ENCODE measurements at places on chromosomes 1 and 21.

GRCh38 chr1:99950486-99950885, 19.3 kb upstream of the SLC35A3 start:
- DNase-seq, result no peak

DNA sequence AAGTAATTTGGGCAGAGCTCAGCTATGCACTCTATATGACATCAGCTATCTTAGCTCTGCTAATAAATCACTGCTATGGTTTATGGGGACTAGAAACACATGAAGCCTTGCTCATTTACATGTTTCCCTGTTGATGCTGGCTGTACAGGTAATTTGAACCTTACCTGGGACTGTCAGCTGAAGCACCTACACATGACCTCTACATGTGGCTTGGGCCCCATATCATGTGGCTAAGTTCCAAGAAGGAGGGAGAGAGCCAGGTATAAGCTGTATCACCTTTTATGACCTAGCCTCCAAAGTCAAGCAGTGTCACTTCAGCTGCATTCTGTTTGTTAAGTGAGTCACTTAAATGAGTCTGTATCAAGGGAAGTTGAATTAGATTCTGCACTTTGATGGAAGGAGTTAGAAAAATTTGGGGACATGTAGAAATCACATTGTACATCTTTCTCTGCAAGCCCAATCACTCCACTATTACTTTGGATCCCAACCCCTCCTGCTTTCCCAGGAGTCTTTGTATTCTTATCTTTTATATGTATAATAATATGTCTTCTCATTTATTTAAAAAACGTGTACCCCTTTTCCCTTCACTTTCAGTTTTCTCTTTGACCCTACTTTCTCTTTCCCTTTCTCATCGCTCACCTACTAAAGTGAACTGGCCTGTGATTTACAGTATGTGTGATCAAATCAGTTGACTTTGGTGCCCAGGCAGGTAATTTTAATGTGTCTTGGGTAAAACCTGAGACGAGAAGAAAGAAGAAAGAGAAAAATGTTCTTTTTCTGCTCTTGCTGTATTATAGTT, 53.4 kb upstream of the PRKACB start:
- no peak for DNase-seq

- no peak for DNase-seq
Measured at GRCh38 chr1:53560581-53561502, 101.6 kb downstream of the DMRTB1 start.

DNA sequence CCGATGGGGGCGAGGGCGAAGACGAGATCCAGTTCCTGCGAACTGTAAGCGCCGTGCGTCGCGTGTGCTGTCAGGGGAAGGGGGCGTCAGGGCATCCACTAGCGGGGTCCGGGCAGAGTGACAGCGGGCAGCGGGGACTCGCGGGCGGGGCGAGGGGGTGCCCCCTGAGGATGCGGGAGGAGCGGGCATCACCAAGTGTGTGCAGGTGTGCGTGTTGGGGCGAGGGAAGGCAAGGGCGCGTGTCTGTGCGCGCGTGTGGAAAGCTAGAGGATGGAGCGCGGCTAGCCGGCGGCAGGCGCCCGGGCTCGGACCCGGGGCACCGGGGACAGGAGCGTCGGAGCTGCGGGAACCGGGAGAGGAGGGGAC, 525 bp downstream of the RYR2 start:
- no peak for DNase-seq

DNA sequence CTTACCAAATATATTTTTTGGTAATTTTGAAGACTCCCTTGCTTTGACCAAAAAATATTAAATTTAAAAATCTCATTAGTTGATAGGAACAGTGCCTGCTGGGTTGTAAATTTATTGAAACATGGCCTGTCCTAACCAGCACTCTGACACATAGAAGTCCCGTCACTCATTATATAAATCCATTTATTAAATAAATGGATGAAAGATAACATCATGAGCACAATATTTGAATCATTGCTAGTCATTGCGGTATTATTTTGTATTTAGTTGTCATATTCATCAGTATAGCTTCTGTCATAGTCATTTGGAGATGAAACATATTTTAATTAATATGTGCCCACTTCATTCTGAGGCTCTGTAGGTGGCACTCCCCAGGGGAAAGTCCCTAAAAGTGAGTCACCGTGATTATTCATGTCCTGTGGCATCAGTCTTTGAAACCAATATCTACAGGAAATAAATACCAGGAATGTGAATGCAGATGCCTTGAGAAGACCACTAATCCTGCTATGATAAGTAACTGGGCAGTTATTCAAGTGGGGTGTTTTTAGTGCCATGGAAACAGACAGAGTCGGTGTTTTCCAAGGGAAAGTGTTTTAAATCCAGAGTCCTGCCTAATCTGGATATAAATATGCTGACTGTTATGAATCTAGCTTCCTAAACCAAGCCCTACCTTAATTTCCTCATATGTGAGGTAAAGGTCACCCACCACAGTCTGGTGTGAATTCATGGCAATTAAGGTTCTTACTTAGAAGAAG, 302.0 kb downstream of the DUSP10 start:
- DNase-seq, result no peak

DNA sequence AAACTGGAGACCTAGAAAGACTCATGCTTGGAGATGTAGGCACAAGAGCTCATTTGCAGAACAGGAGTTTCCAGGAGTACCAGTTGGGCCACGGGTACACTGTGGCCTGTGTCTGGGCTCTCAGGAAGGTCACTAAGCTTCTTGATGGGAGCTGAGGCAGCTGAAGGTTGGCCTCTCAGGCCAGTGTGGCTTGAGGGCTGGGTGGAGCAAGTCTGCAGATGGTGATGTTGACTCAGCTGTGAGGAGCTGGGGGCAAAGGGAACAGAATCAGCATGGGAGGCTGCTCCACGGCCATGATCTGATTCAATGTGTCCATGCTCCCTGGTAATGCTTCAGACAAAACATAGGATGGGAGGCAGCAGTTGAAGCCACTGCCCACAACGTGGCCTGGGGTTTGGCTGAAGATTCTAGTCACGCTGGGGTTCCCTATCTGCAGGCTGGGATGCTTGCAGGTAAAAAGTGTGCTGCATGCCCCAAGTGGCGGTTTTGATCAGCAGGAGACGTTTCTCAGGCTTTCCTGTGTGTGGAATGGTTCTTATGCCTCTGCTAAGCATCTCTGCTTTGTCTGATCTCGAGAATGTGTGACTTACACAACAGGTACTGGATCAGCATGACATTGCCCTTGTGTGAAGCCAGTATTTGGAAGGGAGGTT, 15.4 kb upstream of the TENT5C start:
- DNase-seq, result no peak

- DNase-seq, result no peak
Measured at GRCh38 chr1:86153836-86154235, 2.7 kb downstream of the COL24A1 start.

- DNase-seq, result no peak
Measured at GRCh38 chr1:80893115-80893514, 907.6 kb upstream of the ADGRL2 start.

GRCh38 chr21:28483301-28484035, 509.2 kb downstream of the LTN1 start:
- no peak for DNase-seq

DNA sequence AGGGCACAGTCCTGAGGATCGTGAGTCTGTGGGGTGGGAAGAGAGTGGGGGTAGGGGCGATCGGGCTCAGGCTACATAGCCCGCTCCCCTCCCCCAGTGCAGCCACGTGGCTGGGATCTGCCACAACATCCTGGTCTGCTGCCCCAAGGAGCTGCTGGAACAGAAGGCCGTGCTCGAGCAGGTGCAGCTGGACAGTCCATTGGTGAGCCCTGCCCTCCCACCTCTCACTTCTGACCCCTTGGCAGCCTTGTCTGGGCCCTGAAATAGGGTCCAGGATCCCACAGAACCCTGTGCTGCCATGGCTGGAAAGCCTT, 5.0 kb downstream of the CNKSR1 start:
- no peak for DNase-seq

DNA sequence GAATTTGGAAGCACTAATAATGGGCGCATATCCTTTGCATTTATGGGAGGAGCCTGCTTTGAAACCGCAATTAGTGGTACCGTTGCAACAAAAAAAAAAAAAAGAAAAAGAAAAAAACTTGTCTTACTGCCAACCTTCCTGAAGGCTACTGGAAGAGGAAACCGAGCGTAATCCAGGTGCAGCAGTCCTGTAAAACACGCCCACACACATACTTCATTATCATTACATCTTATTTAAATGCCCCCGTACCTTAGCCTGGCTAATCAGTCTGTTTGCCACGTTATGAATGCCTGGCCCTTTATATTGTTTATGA, 686 bp upstream of the ZNF281 start:
- DNase-seq, result peak; percentile 66

GRCh38 chr1:51878308-51878615, 265 bp downstream of the NRDC start:
- peak; percentile 47 for DNase-seq

- no peak for DNase-seq
Measured at GRCh38 chr1:156196445-156196844, 2.5 kb downstream of the SLC25A44 start.

Measured in NCI-H1417 treated with DMSO at 0.1 percent for 48 hours (cell line).